ENCODE measurements at places on chromosomes 5 and 9. TPM values are rescaled to one million over a fixed set of nuclear protein-coding genes. Genes with fewer than 3 reads are reported as not detected.

GRCh38 chr9:36862206-36863145, 171.6 kb downstream of the PAX5 start:
- peak; percentile 31 for DNase-seq

- no peak for DNase-seq
These were observed 4.2 kb upstream of the ANXA2R start for GRCh38 chr5:43044181-43044914.

DNA sequence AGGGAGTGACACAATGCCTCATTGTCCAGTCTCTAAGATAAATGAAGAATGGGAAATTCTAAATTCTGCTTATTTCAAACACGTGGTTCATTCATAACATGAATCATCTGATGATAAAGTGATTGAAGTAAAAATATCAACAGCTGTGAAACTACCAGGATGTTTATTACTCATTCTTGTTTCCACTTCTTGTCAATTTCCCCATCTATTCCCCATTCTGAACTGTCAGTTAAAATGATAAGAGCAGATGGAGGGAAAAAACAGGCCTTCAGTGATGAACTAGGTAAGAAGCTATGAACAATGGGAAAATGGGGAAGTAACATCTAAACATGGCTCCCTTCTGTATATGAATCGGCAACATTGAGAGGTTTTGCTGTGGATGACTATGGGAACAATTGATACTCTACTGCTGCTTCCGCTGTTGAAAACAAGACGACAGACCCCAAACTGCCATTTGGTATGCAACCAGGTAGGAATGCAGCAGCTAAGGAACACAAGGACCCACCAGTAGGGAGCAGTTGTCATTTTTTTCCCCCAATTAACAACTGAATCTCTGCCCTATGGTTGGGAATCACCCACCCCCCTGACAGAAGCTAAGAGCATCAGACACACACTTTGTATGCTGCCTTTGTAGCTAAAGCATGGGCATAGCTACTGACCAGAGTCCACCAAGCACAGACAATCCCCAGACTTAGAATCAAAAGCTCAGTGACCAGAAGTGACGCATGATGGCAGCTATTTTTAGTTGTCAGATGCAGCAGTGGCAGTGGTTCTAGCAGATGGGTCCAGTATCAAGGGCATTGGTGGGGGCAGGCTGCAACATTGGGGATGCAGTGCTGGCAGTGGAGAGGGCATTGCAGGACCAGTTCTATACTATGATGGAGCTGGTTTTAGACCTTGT, 52.9 kb upstream of the ZNF366 start:
- no peak for DNase-seq

DNA sequence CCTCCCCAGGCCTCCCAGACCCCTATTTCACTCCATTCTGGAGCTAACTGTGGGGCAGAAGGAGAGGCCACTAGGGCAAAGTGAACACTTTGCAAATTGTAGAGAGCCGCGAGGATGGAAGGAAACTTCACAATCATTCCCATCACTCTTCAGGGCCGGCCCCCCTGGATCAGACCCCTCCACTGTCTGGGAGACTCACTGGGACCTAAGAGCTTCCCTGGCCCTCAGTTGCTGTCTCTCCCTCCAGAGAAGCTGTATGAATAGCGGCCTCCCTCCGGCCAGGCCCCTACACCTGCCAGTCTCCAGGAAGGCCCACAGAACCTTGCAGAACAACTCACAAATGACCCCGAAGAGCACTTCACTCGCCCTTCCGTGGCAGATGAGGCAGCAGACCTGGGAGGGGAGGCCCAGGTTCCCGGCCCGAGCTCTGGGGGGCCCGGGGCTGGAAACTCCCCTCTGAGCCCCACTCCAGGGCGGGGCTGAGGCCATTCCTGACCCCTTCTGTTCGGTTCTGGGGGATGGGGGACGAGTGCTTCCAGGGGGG, 141.9 kb upstream of the IER5L start:
- no peak for DNase-seq

The CCDC152 gene
- total RNA-seq: 0.19 TPM

DNA sequence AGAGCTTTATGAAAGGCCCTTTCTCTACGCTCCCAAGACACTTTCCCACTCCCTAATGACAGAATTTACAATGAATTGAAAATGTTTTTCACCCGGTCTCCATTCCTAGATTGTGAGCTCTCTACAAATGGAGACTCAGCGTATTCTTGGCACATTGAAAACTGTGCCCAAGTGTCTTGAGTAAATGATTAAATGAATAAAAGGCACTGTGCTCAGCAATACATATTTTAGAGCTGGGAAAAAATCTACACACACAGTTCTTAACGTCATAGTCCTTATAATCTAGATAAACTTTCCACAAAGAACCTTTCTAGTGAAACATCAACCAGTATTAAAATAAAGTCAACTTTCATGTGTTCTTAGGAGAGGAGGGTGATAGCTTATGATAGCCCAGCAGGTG, 634.0 kb downstream of the RAB3C start:
- no peak for DNase-seq

DNA sequence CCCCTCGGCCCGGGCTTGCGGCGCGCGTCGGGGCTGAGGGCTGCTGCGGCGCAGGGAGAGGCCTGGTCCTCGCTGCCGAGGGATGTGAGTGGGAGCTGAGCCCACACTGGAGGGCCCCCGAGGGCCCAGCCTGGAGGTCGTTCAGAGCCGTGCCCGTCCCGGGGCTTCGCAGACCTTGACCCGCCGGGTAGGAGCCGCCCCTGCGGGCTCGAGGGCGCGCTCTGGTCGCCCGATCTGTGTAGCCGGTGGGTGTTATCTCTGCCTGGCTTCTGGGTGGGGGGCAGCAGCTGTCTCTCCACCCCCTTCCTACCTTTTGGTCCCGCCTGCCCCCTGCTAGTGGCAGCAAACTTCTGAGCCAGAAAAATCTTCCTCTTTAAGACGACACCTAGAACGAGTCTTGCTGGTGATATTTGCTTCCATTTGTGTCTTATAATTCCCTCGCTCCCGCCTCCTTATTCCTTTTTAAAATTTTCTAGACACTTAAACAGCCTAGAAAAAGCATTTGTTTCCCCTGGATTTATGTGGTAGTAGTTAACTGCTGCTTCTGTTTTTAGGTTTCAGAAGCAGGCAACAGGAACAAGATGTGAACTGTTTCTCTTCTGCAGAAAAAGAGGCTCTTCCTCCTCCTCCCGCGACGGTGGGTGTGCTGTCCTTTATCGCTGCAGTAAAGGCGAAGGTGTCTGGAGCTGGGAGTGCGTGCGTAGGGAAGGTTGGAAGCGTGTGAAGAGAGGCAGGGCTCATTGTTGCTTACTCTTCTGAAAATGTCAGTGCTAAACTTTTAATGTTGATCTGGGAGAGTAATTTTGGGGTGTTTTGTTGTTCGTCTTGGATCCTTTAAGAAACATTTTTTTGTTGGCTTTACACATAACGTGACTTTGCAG, 554 bp downstream of the JAK2 start:
- DNase-seq: no peak

GRCh38 chr5:178267876-178268275, 35.3 kb upstream of the PHYKPL start:
- no peak for DNase-seq

DNA sequence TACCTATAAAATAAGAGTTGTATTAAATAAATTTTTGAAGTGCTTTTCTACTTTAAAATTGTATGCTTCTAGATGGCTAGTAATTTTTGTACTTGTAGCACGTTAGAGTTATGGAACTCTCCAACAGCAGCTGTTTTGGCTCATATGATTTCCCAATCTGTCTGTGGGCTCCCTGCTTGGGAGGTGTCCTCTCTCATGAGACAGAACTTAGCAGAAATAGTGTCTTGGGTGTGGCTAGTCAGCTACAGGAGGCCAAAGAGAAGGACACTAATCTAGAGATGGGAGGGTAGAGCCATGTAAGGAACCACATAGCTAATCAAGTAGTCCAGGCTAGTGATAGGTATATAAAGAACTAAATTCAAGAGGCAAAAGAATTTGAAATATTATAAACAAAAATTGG, 78.4 kb upstream of the DAB2 start:
- DNase-seq: no peak

DNA sequence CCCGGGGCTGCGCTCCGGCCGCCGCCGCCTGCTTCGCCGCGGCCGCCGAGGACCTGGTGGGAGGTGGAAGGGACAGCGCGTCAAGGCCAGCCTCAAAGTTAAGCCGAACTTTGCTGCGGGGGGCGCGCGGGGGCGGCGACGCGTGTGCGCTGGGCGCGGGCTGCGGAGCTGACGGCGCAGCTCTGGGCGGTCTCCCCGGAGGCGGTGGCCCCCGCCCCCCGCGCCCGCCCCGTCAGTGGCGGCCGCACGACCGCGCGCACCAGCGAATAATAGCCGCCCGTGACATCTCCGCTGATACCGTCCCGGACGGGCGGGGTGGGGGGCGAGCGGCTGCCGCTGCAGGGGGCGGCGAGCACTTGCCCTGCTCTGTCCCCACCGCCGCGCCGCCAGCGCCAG, 579 bp upstream of the FAM78A start:
- DNase-seq: no peak

DNA sequence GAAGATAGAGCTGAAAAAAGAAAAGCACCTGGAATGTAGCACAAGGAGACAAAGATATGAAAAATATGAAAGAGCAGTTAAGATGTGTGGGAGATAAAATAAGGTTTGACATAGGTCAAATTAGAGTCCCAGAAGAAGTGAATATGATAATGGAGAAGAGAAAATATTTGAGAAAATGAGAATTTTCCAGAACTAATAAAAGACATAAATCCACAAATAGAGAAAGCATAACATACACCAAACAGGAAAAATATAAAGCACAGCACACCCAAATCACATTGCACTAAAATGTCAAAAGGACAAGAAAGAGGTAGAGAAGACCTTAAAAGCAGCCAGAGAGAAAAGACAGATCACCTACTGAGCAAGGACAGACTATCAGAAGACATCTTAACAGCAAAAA, 43.4 kb downstream of the IPPK start:
- DNase-seq: no peak

DNA sequence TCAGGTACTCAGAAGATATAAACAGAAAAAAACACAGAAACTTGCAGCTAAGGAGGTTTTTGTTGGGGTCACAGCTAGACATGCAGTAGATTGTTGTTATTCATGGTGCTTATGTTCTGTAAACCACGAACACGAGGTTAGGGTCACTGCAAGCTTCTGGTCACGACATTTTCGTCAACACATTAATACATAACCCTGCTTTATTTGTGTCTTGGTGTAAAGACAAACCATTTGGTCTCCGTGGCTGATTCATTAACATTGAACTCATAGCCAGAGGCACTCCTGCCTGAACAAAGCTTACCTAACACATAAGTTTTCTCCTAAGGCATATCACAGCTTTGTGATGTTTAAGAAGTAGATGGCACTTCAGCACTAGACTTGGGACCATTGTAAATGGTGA, 16.9 kb downstream of the TEK start:
- DNase-seq: peak; percentile 58

GRCh38 chr5:3424946-3425345, 170.7 kb upstream of the IRX1 start:
- DNase-seq: no peak

- no peak for DNase-seq
These were observed 74.7 kb downstream of the MSX2 start for GRCh38 chr5:174799121-174799520.

The SPATA31D4 gene
- total RNA-seq: not detected
